Kasumi-1 (cell line): ENCODE measurements at places on chromosomes 1 and 21.

GRCh38 chr1:25204797-25205480, 27.4 kb downstream of the SYF2 start:
- peak; percentile 76 for DNase-seq

DNA sequence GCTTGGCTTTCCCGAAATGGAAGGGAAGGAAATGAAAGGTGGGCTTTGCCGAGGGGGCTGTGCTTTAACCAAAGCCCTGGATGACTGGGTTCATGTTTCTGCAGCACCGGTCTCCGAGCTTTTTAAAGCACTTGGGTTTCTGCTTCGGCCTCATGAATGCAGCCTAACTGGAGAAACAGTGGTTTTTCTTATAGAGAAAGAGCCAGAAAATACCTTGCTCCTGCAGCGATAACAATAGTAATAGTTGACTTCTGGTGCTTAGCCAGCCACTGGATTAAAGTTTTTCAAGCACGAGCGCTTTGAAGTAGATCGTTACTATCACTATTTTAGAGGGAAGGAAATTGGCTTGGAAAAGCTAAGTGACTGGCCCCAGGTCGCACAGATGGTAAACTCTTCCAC, 500 bp upstream of the DOCK7 start:
- DNase-seq = no peak

- DNase-seq = no peak
Observed at GRCh38 chr1:96073100-96073499, 648.5 kb upstream of the PTBP2 start.

GRCh38 chr1:62424411-62424810, 12.4 kb upstream of the USP1 start:
- no peak for DNase-seq

GRCh38 chr1:8004803-8005573, 21.1 kb downstream of the ERRFI1 start:
- DNase-seq = peak; percentile 8
